Calu3 (cell line): ENCODE measurements at places on chromosomes 5 and 9.

- DNase-seq: peak; percentile 46
Observed at GRCh38 chr5:98880151-98880550, 48.7 kb downstream of the CHD1 start.

- DNase-seq: no peak
Observed at GRCh38 chr9:78015241-78015640, 16.4 kb downstream of the GNAQ start.

DNA sequence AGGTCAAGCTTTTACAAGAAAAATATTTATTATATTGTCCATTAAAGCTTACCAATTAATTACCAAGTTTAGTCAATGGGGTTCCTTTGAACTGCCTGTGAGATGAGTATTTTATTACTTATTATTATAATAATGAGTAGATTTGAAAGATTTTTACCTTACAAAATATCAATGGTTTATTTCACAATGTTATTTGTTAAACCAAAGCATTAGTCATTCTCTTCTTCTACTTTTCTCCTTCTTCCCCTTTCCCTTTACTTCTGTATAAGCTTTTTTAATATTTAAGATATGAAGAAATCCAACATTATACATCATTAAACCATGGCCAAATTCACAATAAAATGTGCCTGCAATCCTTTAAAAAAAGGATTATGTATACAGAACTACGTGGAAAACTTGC is 369.5 kb downstream of the ARL15 start:
- DNase-seq: no peak

- DNase-seq: no peak
Observed at GRCh38 chr5:37619353-37619752, 220.5 kb downstream of the GDNF start.

GRCh38 chr9:36748322-36748899 is 175.7 kb downstream of the MELK start:
- no peak for DNase-seq

DNA sequence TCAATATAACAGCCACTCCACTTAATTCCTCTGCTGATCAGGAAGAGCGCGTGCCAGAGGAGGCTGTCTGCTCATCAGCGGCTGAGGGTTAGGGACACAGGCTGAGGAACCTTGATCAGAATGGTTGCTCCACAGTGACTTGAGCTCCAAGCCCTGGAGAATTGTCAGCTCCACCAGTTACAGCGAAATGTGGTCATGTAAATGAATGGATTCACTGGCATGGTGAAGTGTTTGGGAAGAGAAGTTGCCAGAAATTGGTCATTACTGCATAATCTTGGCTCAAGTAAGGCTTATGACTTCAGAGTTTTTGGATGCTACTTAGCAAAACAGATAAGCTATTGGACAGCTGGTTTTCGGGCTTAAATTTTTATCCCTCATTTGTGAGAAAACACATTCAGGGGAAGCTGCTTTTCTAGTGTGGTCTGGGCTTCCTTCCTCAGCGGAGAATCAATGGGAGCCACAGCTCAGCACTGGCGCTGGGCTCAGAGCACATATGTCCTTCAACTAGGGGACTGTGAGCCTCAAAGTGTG is 65.0 kb downstream of the PRRT1B start:
- DNase-seq: no peak

DNA sequence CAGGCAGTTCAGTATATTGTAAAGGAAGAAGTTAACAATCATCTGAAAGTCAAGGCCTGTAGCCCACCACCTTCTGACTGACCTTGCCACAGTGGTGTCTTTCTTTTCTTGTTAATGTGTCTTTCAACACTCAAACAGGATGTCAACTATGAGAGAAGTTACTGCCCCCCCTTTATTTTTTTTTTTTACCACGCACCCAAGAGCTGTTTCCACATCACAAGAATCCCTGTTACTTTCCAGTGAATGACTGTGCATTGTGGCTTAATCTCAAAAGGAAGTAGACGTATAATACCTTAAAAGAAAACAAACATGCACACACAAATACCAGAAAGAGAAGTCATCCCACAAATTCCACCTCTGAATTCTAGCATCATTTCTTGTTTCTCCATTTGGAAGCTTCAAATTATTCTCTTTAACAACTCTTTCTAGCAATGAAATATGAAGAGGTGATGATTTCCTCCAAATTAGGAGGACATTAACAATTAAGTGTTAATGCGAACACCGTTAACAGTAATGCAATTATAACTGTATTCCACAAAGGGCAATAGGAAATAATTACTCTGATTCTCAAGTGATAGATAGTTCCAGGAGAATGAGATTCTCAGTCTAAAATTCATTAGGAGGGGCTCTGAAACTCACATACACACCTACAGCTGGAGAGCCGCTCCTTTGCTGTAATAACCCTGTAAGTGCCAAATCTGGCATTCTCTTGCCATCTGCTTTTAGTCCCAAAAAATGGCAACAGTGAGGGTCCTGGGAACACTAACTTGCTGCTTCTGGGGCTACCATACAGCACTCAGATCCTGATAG is 201.0 kb downstream of the EFNA5 start:
- DNase-seq: peak; percentile 66

- DNase-seq: no peak
Observed at GRCh38 chr5:54947187-54947586, 38.2 kb downstream of the ESM1 start.

- DNase-seq: no peak
Observed at GRCh38 chr5:1480217-1480616, 35.0 kb upstream of the SLC6A3 start.

DNA sequence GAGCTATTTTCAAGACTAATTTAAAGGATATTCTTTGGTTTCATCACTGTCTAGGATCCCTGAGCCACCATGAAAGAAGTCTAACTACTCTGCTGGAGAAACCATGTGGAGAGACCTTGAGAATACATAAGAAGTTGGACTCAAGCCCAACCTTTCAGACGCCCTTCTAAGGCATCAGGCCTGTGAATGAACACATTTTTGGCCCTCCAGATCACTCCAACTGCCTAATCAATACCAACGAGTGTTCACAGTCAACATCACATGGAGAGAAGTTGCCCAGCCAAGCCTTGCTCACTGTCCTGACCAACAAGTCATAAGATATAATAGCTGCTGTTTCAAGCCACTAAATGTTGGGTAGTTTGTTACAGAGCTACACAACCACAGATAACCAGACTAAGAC is 100.7 kb downstream of the EPB41L4A start:
- no peak for DNase-seq

DNA sequence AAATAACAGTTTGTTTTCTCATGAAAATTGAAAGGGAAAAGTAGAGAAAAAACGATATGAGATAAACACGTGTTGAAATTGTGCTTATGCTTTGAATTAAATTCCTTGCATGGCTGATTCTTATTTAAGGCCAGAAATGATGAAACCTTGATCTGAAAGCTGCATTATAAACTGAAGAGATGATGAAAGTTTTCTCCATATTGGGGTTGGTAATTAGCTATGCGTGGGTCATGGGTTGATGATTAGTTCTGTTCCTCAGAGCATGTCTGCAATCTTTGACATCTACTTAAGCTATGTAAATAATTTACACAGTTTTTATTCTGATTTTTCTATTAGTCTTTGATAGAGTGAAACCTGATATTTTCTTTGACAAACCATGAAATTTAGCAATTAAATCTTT is 264.1 kb downstream of the CD180 start:
- DNase-seq: no peak

- peak; percentile 12 for DNase-seq
Observed at GRCh38 chr5:142925795-142926194, 155.6 kb downstream of the ARHGAP26 start.

- DNase-seq: no peak
Observed at GRCh38 chr9:72354704-72355103, 10.3 kb downstream of the ZFAND5 start.

DNA sequence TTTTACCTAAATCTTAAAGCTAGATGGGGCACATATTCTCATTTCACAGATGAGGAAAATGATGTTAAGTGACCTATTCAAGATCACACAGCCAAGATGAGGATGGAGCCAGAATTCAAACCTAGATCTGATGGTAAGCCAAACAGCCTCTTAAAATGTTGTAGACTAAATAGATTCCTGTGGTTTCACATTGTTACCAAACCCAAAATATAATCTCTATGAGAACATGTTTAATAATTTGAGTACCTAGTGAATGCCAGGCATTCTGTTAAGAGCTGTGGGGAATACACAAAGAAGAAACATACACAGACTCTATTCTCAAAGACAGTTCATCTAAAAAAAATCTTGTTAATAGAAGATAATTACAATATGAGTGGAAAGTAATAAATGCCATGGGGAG is 25.2 kb downstream of the HOMER1 start:
- no peak for DNase-seq

GRCh38 chr5:128477944-128478343 is 60.1 kb downstream of the FBN2 start:
- no peak for DNase-seq

DNA sequence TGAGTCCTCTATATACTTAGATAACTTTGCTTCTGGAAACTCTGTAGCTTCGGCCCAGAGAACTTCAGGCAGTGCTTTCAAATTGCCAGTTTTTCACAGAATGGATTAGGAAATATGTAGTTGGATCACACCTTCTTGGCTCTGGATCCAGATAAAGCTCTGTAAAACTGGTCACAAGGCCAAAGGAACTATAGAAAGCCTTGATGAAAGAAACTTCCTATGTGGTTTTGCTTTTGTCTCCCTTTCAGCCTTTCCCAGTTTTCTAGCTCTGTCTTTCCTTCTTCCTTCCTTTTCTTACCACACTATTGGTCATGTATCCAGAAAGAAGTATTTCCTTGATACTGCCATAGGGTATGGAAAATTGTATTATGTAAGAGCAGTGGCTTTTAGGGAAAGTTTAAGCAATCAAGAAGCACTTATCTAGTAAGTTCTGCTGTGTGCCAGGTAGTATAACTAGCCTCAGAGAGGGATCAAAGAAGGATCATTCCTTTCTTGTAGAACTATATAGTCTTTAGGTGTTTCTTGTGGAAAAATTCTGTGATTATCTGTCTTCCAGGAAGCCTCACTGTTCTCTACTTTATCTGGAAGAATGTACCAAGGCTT is 6.3 kb downstream of the GPR21 start:
- no peak for DNase-seq

DNA sequence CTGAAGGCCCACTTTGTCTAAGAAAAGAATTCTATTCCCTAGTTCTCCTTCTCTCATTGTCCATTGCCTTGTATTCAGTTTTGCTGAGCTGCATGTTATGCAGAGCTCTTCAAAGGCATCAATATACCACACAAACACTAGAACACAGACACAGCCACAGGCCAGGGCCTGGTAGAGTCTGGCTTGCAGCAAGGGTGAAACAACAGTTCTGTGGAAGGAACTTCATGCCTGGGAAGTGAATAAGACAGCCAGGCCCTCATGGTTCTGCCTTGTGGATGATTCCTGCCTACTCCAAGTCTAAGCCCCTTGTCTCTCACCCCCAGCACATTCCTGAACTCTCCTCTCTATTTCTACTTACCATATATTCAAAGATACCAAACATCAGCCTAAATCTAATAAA is 30.8 kb downstream of the KLHL3 start:
- DNase-seq: no peak

GRCh38 chr5:174239718-174240117 is 194.2 kb downstream of the NSG2 start:
- no peak for DNase-seq

- DNase-seq: peak; percentile 21
Observed at GRCh38 chr9:93231121-93231694, 47.3 kb downstream of the WNK2 start.

GRCh38 chr5:8770431-8770830 is 775.4 kb downstream of the SEMA5A start:
- DNase-seq: no peak

- DNase-seq: no peak
Observed at GRCh38 chr5:64836190-64836755, 67.5 kb downstream of the CWC27 start.

DNA sequence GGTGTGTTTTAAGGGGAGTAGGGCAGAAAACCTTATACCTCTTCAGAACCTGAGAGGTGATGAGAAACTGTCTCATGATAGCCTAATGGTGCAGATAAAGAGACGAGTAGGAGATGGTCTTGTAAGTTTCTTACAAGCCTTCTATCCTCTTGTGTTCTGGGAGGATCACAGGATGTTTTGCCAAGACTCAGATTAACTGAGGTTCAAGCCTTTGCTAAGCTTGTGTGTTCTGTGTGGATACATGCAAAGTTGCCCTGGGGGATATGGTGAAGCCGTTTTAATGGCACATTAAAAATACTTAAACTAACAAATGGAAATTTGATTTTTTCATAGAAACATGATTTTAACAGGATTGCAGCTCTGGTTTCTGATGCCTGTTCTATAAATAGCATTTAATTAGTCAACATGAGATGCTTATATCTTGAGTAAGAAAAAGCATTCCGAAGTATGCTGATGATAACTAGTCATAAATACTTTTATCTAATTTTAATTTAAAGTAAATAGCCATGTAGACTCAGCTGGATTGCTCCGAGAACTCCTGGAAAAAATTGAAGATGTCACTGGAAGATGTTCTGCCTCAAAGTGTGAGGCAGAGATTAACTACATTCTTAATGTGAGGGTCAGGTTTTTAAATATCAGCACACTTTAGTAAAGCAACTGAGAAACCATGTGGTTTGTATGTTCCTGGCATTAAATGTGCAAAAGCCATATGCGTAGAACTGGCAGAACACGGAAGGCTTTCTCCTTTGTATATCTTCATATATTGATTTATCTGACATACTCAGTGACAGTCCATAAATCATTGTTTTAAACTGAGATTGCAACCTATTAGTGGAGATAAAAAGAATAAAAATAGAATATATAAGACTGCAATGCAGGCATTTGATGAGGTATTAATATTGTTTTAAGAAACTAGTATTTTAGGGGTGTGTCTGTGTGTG is 53.7 kb downstream of the IPO11 start:
- no peak for DNase-seq

- DNase-seq: no peak
Observed at GRCh38 chr9:83384214-83384613, 154.0 kb downstream of the FRMD3 start.

GRCh38 chr5:76326577-76327302 is 76.3 kb upstream of the IQGAP2 start:
- DNase-seq: no peak

DNA sequence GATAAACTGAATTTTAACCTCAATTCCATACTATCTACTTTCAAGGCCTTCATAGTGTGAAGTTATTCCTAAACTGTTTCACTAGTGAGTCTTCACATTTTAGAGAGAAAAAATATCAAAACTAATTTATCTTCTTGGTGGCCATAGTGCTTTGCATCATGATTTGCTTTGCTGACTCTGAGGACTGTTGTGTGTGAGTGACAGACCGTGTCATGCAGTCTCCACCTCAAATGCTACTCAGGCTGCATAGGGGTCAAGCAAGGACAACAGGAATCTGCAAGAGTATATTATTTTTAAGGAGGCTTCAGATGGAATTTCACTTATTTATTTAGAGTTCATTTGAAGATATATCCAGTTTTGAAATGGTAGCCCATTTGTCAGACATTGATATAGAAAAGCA is 34.5 kb downstream of the MACIR start:
- no peak for DNase-seq
